ENCODE measurements at places on chromosomes 3 and 15.

GRCh38 chr3:69409831-69410230 lies 23.9 kb upstream of the FRMD4B start:
- DNase-seq: no peak

DNA sequence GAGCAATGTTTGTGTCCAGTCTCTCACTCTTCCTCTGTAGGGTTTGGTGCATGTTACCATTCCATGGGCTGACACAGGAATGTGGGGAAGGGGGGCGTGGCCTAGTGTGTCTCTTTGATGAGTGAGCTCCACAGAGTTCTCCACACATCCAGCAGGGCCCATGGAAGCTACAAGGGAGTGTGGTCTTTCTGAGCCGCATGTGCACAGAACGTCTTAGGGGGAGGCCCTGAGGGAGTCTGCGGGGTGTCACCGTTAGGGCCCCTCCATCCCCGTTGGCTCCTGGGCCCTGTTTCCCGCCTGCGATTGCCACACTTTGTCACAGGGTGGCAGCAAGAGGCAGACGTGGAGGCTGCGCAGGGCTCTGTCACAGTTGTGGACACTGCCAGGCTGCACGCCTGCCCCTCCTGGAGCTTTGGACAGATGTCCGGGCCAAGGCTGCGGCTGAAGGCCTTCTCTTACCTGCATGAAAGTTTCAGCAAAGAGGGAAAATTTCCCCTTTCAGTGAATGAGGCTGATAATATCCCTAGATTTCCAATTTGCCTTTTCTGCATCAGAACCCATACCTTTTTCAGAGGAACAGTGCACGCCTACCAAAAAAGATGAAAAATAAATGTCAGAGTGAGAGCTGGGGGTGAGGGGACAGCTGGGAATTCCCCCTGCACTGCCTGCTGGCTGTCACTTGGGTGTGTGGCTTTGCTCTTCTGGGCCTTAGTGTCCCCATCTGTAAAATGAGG lies 24.3 kb downstream of the CACNA2D3 start:
- DNase-seq: peak; percentile 12

GRCh38 chr3:128784232-128784631 lies 58.2 kb downstream of the RAB7A start:
- DNase-seq: no peak

DNA sequence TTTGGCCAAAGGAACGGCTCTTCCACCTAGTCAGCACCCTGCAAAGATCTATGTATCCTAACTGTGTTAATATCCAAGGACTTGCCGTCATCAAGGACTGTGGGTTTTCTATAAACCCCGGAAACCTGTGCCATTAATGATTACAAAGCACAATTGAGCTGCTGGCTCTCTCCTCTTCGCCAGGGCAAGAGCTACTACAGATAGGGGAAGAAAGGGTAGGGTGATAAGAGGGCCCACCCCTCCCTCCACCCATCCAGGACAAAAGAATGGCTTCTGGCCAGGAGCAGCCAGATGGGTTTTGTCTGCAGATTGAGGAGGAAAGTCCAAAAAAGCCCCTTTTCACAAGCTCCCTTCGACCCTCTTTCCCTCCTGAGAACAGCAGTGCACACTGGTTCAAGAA lies 9.9 kb downstream of the RFT1 start:
- no peak for DNase-seq
